ENCODE measurements at places on chromosomes 5 and 9.

GRCh38 chr5:76790632-76791290, 28.1 kb upstream of the F2RL1 start:
- no peak for DNase-seq

DNA sequence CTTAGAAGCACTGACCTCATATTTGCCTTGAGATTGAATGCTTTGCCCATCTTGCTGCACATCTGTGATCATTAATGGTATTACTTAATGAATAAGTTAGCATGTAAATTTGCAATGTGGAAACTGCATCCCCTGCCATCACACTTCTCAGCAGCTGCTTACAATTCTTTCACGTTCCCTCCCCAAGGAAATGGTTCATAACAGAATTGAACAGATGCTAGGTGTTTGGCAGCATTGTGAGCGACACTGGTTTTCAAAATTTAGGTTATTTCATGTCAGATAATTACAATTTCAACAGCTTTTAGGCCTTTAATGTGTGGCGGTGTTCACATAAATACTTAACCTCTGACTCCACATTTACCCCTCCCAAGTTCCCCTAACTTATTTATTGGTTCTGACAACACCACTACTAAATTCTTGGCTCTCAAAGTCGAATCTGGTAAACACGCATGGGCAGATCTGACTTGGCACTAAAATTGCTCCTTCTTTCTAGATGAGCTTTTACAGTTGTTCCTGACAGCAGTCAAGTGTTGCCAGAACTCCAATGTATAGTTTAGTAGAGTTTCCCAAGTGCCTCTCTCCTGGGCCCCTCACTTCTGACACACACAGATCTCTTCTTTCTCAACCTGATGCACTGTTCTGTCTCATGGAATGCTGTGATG, 46.8 kb downstream of the SLC1A3 start:
- DNase-seq: no peak

DNA sequence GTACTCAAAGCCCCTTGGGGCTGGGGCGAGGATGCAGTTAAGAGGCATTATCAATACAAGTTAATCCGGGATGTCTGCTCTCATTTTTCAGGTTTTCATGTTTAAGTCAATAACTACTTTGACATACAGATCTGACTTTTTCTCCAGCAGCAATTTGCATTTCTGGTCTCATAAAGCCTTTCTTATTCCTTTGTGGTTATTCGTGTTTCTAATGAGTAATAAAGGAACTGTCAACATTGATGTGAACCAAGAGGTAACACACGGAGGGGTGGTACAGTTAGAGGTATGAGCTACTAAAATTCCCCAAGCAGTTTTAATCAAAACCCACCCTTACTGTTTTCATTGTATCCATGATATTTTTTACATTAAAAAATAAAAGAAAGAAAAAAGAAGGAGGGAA, 138.0 kb upstream of the NFIB start:
- DNase-seq: no peak

GRCh38 chr5:106401561-106401960, 1269.2 kb downstream of the EFNA5 start:
- DNase-seq: no peak

DNA sequence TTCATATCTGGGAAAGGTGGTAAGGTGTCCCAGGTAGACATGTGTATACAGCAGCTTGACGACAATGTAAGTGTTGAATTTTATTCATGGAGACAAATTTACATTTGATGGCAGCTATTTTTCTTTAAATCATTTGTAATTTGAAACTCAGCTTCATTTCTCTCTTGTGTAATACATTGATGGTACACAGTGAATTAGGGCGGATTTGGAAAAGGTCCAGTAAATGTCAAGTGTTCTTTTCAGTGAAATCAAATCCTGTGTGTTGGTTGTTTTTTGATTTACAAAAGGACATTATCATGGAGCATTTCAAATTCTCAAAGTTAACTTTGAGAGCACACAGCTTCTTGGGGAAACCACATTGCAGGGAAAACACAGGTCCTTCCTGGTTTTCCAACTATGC, 30.0 kb upstream of the PCSK1 start:
- no peak for DNase-seq

DNA sequence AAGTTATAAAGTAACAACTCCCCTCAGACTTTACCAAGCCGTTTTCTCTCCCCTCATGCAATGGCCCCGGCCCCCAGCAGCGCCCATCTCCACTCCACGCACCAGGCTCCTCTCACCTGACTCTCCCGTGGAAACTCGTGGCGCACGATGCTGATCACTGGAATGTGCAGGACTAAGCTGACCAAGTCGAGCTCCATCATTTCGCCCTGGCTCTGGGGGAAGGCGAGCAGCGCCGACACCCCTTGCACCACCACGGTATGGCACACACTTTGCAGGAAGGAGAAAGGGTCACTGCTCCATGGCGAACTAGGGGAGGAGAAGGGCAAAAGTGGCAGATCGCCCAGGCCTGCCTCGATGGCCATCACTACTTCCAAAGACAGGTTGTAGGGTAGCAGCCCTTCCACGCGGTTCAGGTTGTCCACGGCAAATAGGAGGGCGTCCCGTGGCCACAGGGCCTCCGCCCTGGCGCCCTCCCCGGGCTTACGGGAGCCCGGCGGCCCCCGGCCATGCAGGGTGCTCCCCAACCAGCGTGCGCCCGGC, 1.2 kb downstream of the GRIN3A start:
- no peak for DNase-seq

GRCh38 chr5:73351593-73351992, 97.0 kb downstream of the FOXD1 start:
- DNase-seq: no peak

All from NCI-H1930 (cell line).